Lung (tissue), 17 donors: ENCODE measurements at places on chromosomes 6 and 20. TPM values are rescaled to one million over a fixed set of nuclear protein-coding genes. Genes with fewer than 3 reads are reported as not detected.

GRCh38 chr20:63177785-63178445, 38.0 kb downstream of the YTHDF1 start:
- DNase-seq, result peak; percentile 3

Gene C6orf15
- total RNA-seq, result not detected

GRCh38 chr6:32643904-32644303, 6.7 kb downstream of the HLA-DQA1 start:
- DNase-seq, result no peak

DNA sequence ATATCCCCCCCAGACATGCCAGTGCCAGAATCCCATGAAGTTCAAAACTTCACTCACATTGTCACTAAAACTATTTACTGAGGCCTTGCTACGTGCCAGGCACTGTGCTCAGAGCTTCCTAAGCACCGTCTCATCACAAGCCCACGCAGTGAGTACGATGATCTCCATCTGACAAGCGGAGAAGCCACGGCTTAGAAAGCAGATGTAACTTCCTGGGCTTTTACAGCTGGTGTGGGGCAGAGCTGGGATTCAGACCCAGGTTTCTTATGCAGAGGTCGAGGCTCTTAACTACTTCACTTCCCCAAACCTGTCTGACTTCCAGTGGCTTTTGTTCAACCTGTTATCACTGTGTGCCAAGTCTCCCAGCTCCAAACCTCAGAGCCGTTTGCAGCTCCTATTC, 8.3 kb downstream of the MDGA1 start:
- DNase-seq, result no peak

Gene ULBP1
- total RNA-seq, result 6.2 TPM

Gene ID1
- 389 TPM for total RNA-seq
